Stimulated activated CD4-positive, alpha-beta T cell treated with anti-CD3 and anti-CD28 coated beads, Interleukin-12 subunit alpha, Interleukin-12 subunit beta, amount 100 ng/mL, for 48 hours (primary cell): ENCODE measurements at places on chromosomes 6 and 20.

DNA sequence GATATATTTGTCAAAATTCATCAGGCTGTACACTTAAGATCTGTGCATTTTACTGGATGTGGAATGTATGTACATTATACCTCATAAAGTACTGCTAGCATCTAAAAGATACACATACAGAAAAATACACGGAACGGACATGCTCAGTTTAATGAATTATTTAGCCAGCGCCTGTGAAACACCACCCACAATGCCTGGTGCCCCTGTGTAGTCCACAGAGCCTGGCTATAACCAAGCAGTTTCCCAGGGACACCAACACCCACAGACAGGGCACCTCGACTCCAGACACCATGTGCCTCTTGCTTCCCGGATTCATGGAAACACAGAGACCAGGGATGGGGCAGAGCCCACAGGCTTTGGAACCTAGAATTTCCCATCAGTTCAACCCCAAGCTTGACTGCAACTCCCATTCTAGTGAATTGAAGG lies 17.4 kb upstream of the ARMC12 start:
- no peak for DNase-seq

GRCh38 chr6:36655085-36655724 lies 23.3 kb upstream of the CDKN1A start:
- no peak for DNase-seq

- no peak for DNase-seq
Measured at GRCh38 chr6:148757944-148758480, 11.2 kb downstream of the UST start.

- no peak for DNase-seq
Measured at GRCh38 chr20:3165473-3166337, 6.0 kb upstream of the FASTKD5 start.

DNA sequence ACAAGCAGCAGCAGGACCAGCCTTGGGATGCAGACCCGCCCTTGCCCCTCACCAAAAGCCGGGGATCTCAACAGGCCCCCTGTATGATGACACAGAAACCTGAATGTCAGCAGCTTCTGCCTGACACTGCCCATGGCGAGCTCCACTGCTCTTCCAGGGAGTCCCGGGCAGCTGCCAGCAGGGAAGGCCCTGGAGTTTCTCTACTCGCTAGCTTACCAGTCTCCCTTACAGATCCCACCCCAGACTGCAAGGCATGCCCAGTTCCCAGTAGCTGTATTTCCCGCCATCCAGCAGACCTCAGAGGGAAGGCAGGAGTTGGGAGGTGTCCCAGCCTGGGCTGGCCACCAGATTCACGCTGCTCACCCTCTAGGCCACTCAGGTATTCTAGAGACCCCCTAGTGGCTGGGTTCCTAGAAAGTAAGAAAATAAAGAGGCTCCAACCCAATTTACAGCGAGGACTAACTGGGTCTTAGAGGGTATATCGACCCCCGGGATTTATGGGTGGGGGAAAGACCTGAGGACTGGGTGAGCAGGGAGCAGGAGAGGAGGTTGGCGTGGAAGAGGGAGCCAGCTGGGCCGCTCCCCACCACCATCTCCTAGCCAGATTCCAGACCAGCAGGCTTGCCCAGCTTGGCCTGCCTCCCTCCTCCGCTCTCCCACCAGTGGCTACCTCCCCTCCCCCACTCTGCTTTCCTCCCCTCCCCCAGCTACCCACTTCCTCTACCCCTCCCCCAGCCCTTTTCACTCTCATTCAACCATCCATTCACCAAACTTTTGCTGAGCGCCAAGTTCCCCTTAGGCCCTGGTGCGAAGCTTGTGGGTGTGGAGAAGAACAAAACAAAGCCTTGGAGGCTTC lies 9.7 kb upstream of the HMGA1 start:
- DNase-seq = no peak

DNA sequence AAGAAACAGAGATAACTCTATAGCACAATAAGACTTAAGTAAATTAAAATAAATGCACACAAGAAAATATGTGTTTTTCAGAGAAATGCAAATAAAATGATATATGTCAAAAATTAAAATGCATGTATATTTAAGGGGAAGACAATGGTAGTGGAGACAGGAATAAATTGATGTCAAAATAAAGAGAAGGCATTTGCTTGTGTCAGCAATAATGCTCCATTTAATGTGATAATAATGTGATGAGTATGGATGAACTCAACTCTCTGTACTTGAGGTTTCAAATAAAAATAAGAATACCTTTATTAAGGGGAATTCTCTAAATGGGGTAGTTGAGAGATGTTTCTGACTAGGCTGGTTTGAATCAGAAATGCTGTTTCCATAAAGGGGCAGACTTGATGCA lies 45.7 kb upstream of the BCKDHB start:
- no peak for DNase-seq

DNA sequence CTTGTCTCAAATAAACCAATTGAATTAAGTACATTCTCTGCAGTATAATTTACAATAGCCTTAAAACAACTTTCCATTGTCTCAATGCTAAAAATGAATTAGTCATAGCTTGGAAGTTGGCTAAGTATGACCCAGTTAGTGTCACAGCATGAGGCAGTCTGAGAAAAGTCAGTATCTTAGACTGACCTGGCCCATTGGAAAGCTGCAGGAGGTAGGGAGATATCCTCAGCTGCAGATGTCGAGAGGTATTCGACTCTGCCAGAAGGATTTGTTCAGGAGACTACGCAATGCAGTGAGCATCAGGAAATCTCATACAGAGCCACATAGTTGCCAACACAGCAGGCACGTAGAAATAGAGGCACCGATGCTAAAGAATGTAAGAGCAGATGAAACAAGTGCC lies 350.9 kb upstream of the NRSN1 start:
- DNase-seq = no peak

DNA sequence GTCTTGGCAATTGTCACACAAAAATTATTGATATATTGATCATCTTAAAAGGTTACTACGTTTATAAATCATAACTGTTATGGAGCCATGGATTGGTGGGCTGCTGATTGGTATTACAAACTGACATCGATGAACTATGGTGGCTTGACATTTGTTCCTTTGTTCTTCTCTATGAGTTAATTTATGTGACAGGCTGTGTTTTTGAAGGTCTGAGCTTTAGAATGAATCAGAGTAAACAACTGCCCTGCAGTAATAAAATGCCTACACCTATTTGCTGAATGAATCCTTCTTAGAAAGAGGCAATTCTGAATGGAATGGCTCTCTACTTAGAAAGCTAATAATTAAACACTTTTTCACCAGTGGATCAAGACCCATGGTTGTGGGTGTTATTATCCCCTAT lies 506.3 kb upstream of the SPTLC3 start:
- no peak for DNase-seq

GRCh38 chr20:24995741-24996448 lies 3.3 kb upstream of the APMAP start:
- DNase-seq = no peak
